ENCODE measurements at places on chromosomes 7 and 10.

DNA sequence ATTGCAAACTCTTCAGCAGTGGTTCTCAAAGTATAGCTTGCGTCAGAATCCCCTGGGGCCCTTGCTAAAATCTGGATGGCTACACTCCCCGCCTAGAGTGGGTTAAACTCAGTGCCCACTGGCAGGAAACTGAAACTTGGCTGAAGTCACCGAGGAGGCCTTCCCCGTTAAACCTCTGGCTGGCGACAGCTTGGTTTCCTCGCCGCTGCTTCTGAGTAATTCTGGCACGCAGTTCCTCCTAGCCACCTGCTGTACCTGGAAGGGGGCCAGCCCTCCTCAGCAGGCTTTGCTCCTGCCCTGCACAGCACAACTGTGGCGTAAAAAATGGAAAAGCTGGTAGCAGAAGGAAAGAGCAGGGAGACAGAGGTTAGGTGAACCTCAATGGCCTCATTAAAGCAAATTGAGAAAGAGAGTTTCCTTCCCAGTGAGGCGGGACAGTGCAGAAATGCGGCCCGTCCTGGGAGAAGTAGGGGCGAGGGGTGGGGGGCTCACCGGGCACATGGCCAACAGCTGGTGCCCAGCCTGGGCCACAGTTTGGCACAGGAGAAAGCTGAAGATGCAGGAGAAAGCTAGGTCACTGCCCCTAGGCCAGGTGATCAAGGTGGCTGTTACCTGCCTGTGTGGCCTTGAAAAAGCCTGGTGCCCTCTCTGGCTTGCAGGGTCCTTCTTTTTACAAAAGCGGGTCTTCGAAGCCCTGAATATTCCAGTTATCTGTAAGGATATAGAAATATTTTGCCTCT is 46.6 kb downstream of the ALOX5 start:
- peak; percentile 29 for DNase-seq

- DNase-seq = peak; percentile 78
These were observed 952 bp downstream of the DIP2C start for GRCh38 chr10:688312-689120.

- DNase-seq = no peak
These were observed 15.4 kb upstream of the ARHGAP12 start for GRCh38 chr10:31944071-31944433.

- DNase-seq = no peak
These were observed 49.7 kb downstream of the C10orf120 start for GRCh38 chr10:122649903-122650302.

GRCh38 chr10:17684537-17684936 is 40.6 kb downstream of the STAM start:
- no peak for DNase-seq

All from adipocyte (in vitro differentiated cells).